Stimulated activated CD8-positive, alpha-beta memory T cell treated with anti-CD3 and anti-CD28 coated beads, Interleukin-4, amount 100 ng/mL, for 24 hours (primary cell): ENCODE measurements at places on chromosomes 13 and 19.
A peak's percentile ranks its signal among the peaks of the same experiment; 100 is the strongest.

DNA sequence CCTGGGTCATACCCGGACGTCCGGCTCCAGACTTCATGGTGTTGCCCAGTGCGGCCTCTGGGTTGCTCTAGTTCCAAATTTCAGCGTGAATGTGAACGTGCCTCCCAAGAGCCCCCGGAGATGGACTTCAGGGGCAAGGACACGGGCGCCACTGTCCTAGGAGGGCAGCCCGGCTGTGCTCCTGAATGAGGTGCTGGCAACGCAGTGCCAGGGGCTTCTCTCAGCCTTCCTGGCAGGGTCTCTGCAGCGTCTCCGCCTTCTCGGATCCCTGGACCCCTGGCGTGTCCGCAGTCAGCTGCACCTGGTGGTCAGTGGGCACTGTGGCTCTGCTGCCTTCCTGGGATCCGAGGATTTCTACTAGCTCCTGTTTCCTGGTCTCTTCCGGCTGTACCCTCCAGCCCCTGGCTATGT is 101.7 kb upstream of the MCF2L start:
- no peak for DNase-seq

GRCh38 chr13:21058361-21058760 is 3.0 kb downstream of the LATS2 start:
- no peak for DNase-seq

GRCh38 chr13:108360139-108360538 is 90.6 kb downstream of the TNFSF13B start:
- DNase-seq: no peak

DNA sequence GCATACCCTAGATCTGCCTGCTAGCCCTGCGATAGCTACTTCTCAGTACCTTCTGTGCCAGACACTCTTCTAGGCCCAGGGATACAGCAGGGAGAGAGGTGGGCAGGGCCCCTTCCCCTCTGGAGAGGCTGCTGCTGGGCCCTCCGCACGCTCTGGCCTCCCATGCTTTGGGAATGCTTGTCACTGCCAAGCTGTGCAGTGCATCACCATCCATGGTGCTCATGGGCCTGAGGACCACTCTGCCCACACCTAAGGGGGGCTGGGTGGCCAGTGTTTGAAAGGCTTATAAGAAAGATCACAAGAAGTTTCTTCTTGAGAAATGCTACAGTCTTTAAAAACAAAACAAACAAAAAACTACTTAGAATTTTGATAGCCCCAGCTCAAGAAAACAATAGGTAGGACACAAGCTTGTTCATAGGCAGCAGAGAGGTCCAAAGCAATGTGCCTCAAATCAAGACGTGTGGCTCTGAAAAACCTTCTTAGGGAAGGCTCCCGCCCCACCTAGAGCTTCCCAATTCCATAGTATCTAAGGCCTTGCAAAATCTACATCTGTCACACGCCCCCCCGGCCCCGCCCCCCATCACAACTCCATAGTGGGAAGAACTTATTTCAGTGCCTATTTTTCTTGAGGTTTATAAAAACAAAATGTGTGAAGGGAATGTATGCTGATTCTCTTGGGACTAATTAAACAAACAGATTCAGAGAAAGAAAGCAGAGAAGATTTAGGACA is 145.8 kb downstream of the TM9SF2 start:
- DNase-seq: no peak

- no peak for DNase-seq
Measured at GRCh38 chr13:23767838-23768237, 121.4 kb downstream of the MIPEP start.

DNA sequence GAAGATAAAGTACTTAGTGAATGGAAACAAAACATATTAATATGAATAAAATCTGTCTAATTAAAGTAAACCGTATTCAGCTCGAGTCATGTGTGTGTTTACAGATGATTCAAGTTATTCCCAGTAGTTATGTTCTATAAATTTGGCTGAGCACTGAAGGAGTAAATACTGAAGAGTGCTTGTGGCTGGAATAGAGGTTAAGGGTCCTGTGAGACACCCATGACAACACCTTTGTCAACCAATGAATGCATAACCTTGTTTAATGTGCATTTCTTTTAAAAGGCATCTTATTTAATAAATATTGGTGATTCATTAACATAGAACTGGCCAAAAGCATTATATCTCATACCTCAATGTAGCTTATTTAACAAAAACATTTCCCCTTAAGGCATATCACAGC is 577.8 kb upstream of the SLITRK5 start:
- no peak for DNase-seq

- no peak for DNase-seq
Measured at GRCh38 chr19:15529774-15530372, 21.5 kb downstream of the CYP4F22 start.

DNA sequence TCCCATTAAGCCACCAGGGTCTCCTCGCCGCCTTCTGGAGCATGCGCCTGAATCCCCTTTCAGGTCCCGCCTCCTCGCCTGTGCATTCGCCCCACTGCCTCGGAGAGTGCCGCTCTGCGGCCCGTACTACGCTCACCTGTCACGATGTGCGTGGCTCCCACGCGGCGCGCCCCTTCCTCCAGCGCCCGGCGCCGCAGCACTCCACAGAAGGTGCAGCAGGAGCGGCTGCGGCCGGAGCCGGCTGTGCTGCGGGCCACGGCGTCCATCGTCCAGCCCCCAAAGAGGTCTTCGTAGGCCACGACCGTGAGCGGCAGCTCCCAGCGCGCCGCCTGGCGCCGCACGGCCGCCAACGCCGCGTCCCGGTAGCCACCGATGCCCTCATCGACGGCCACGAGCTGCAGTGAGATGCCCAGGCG is 4.3 kb downstream of the CTU1 start:
- DNase-seq: no peak

GRCh38 chr19:16398530-16399249 is 73.1 kb downstream of the EPS15L1 start:
- no peak for DNase-seq

DNA sequence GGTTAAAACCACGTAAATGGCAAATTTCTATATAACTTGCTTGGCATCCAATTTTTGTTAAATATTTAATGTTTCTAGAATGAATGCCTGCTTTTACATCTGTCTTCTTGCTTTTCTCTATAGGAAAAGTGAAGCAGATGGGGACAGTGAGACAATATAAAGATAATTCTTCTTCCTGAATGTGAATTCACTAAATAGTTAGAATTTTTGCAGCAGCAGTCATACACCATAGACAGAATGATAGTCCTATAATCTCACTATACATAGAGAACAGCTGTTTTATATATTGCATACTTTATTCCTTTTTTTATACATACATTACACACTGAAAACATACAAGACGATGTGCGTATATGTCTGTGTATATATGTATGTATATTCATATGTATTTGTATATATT is 1127.3 kb downstream of the PCDH9 start:
- DNase-seq: no peak

DNA sequence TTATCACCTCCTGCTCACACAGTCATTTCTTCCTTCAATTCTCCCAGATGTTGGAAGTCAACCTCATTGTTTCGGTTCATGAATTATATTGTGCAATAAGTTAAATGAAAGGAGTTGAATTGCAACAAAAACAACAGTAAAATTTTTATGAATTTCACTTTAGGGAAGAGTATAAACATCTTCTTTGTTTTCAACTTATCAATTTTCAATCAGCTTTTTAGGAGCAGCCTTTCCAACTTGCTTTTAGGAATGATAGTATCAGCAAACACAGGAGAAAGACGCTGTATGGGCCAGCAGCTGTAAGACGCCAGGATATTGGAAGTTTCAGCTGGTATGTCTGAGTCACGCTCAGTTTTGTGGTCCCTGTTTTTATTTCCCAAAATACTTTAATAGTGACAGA is 132.5 kb upstream of the ARGLU1 start:
- DNase-seq: no peak

DNA sequence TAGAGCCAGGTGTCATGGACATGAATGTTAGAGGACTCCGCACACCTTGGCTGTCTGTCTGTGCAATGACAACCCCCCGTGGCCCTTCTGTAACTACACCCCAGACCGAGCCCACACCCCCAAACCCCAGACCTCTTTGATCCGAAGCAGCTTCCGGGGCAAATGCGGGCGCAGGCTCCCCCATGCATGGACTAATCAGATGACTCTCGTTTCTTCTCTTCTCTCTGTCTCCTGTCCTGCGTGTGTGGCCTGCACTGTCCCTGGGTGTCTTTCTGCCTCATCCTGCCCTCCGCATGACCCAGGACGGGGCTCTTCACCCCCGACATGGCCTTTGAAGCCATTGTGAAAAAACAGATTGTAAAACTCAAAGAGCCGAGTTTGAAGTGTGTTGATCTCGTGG is 38.9 kb downstream of the TMED1 start:
- peak; percentile 47 for DNase-seq

DNA sequence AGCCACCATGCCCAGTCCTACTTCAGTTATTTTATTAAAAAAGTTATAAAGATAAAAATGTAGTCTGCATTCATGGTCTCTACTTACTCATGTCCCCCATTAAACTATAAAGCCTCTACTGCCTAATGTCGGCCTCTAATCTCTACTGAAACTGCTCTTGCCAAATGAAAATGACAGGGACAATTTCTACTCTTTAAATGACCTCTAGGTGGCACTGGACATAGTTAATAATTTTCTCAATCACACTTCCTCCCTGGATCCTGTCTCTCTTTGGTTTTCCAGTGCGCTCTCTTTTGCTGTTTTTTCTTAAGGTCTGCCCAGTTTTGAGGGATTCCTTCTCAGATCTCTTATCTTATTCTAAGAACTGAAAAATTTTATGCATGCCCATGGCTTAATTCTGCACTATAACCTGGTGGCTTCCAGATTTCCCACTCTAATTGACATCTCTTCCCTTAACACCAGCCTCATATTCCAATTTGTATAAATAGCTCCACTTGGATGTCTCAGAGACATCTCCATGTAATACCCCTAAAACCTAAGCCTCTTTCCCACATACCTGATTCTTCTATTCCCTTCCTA is 54.3 kb downstream of the MTMR6 start:
- DNase-seq: no peak

GRCh38 chr19:57248646-57249045 is 8.2 kb downstream of the ZNF805 start:
- no peak for DNase-seq

DNA sequence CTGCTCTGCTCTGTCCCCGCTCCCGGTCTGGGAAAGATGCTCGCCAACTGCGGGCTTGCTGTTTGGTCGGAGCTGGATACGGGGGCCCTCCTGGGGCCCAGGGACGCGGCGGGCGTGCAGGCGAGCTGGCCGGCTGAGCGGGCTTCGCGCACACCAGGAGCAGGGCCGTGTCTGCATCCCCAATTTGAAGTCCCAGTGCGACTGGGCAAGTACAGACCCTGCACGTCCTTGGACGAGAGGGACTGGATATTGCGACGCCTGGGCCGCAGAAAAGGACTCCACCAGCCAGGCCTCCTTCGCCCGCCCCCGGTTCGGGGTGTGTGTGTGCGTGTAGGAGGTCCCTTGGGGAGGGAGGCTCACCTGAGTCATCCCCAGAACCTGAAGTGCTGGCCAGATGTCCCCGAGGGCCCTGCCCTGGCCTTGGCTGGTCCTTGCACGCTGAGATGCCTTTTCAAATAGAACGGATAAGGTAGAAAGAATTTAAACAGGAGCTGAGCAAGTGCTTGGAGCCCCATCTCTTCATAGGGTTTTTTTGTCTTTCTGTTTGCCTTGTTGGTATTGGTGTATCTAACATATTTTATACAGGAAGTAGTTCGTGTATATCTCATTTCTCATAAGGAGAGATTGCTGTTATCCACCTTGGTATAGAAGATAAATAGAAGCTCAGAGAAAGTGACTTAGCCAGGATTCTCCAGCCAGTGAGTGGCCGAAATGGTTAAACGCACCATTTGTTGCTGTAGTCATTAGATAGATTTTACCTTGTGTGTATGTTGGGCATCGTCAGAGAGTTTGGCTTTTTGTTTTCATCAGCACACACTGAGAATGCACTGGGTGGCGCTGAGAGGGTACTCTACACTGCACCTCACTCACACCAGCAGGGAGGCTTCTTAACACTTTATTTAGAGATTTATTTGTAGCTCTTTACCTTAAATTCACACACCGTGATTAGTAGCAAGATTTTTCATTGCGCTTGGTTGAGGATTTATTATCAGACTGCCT is 1.1 kb downstream of the NAXD start:
- no peak for DNase-seq

DNA sequence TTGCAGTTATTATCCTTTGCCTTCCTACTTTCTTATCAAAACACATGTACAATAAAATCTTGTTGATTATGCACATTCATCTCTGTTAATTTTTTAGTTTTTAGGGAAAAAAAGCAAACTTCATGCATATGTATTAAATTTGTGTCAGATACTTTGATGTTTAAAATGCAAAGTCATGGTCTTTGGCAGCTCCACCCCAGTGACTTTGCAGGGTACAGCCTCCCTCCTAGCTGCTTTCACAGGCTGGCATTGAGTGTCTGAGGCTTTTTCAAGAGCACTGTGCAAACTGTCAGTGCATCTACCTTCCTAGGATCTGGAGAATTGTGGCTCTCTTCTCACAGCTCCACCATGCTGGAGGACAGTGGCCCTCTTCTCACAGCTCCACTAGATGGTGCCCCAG is 1988.1 kb upstream of the PCDH20 start:
- no peak for DNase-seq

DNA sequence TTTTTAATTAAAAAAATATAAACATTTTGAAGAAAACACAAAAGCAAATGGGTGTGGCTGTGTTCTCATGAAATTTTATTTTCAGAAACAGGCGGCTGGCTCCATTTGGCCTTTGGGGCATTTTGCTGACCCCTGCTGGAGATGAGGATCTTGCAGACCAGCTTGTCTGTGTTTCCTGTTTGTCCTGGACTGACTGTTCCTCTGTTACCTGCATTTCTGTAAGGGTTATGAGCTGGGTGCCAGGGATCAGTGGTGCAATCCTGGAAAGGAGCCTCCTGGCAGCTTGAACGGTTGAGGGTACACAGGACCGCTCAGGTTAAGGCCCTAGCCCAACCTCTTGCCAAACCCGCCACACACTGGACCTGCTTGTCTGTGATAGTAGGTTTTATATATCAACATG is 49.9 kb downstream of the ZNF787 start:
- DNase-seq: no peak

GRCh38 chr19:48368936-48369335 is 4.8 kb downstream of the SYNGR4 start:
- no peak for DNase-seq

DNA sequence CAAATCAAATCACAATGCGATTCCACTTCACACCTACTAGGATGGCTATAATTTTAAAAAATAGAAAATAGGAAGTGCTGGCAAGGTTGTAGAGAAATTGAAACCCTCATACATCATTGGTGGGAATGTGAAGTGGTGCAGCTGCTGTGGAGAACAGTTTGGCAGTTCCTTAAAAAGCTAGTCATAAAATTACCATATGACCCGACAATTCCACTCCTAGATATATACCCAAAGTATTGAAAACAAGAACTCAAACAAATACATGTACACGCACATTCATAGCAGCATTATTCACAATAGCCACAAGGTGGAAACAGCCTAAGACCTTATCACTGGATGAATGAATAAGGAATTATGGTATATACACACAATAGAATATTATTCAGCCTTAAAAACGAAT is 12.0 kb downstream of the HMGB1 start:
- DNase-seq: no peak

- no peak for DNase-seq
Measured at GRCh38 chr19:2294687-2295335, 12.8 kb upstream of the PEAK3 start.
